Ovary (tissue), 10 donors: ENCODE measurements at places on chromosomes 12 and 14.

DNA sequence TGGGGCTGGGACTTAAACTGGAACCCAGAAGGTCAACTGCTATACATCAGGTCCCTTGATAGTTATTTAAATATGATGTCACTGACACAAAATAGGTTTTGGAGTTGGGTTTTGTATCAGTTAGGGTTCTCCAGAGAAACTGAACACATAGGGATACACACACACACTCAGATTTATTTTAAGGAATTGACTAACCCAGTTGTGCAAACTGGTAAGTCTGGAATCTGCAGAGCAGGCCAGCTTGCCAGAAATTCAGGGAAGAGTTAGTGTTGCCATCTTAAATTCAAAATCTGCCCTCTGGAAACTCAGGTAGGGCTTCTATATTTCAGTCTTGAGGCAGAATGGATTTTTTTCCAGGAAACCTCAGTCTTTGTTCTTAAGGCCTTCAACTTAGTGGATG lies 36.9 kb downstream of the MAPK1IP1L start:
- no peak overlapping the region for H3K27ac ChIP-seq
- no peak for DNase-seq
- H3K36me3 ChIP-seq, result no peaks in the 10 kb centered on the region
- H3K27me3 ChIP-seq, result no peaks in the 10 kb centered on the region

GRCh38 chr12:15603474-15604085 lies 185.6 kb downstream of the EPS8 start:
- H3K4me1 ChIP-seq, result no peaks in the 10 kb centered on the region
- no peak for DNase-seq
- no peaks in the 10 kb centered on the region for H3K36me3 ChIP-seq

DNA sequence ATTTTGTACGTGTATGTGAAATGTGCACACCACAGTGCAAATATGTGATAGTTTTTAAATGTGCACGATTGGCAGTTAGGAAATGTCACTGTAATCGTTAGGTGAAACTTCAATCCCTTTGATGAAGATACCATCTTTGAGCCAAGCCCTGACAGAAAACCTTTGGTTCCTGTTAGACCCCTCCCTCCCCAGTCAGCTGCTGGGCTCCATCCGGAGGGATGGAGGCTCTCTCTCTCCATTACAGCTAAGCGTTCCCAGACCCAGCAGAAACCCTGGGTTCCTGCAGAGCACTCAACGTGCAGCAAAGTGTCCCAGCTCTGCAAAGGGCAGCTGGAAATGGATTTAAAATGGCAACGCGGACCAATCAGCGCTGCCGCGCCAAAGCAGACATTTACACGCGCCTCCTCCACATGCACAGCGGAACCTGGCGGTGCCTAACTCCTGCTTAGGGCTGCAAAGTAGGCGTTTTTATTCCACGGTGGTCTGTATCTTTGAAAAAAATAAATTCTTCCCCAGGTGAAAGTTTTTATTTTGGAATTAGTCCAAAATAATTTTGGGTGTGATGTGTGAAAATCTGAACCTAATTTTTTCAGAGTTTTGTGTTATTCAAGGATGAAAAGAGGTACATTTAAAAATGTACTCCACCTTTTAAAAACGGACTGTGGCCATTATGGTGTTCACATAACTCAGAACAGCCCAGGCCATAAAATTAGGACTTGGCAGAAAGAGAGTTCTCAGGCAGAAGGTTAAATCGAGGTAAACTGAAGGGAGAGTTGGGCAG lies 1.4 kb upstream of the HMGA2 start:
- H3K4me1 ChIP-seq, result peaks cover 3% of the 10 kb centered on the region
- no peak overlapping the region for H3K27ac ChIP-seq

GRCh38 chr14:54424479-54424901 lies 16.7 kb downstream of the CNIH1 start:
- no peak for DNase-seq
- no peaks in the 10 kb centered on the region for H3K36me3 ChIP-seq
- no peak overlapping the region for H3K27ac ChIP-seq
- no peak overlapping the region for H3K4me3 ChIP-seq
- no peaks in the 10 kb centered on the region for H3K4me1 ChIP-seq
- H3K27me3 ChIP-seq, result no peaks in the 10 kb centered on the region

- H3K4me1 ChIP-seq, result peaks cover 1% of the 10 kb centered on the region
- no peak for DNase-seq
- H3K27ac ChIP-seq, result no peak overlapping the region
- H3K4me3 ChIP-seq, result no peak overlapping the region
- no peaks in the 10 kb centered on the region for H3K27me3 ChIP-seq
- no peaks in the 10 kb centered on the region for H3K36me3 ChIP-seq
These were observed 35.9 kb upstream of the CEP83 start for GRCh38 chr12:94495445-94496115.

- no peak overlapping the region for H3K27ac ChIP-seq
- no peak for DNase-seq
- no peaks in the 10 kb centered on the region for H3K27me3 ChIP-seq
- H3K4me3 ChIP-seq, result no peak overlapping the region
- peaks cover 1% of the 10 kb centered on the region for H3K4me1 ChIP-seq
- no peaks in the 10 kb centered on the region for H3K36me3 ChIP-seq
These were observed 26.8 kb downstream of the RGS6 start for GRCh38 chr14:71959055-71959454.

DNA sequence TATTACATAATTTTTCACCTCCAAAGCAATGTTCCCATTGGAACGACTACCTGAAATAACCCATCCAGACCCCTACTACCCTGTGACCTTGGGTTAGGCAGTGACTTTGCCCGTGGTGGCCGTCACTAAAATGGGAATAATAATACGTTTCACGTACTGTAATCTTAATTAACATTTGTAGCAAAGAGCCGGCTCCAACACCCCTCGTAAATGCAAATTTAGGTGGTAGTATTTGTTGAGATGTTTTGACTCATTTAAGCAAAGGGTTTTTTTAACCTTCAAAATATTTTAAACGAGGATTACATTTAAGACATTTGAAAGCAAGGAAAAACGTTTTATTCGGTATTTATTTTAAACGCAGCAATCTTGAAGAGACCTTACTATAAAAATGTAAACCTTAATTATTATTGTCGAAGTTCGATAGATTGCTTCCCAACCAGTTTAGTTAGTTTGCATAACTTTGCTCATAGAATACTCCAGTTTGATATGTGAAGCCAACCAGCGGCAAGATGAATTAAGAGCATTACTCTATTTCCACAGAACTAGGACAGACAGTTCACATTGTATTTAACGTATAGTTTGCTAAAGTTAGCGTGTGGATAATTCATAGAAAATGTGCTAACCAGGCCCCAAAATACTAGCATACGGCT lies 1.4 kb upstream of the ARID2 start:
- H3K27ac ChIP-seq, result peak overlapping the region; percentile 99
- H3K36me3 ChIP-seq, result no peaks in the 10 kb centered on the region
- H3K4me3 ChIP-seq, result peak overlapping the region; percentile 82
- H3K4me1 ChIP-seq, result peaks cover 2% of the 10 kb centered on the region
- no peaks in the 10 kb centered on the region for H3K27me3 ChIP-seq

DNA sequence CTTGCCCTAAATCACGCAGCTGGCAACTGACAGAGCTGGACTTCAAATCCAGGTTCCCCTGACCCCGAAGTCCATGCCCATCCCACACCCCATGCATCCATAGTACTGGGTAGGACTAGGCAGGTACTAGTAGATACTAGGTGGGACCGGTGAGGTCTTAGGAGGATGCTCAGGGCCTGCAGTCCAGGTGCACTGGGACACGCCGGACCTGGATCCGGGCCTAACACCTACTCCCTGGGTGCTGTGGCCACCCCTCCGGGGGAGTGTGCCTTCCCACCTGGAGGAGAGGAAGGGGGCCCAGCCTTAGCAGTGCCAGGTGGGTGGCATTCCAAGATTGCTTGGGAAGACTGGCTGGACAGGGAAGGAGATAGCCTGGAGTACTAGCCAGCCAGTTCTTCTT lies 64.8 kb downstream of the CACNA1C start:
- no peaks in the 10 kb centered on the region for H3K36me3 ChIP-seq
- no peak for DNase-seq
- no peak overlapping the region for H3K4me3 ChIP-seq

GRCh38 chr14:20855652-20856291 lies 35.4 kb upstream of the RNASE3 start:
- no peak overlapping the region for H3K4me3 ChIP-seq
- H3K4me1 ChIP-seq, result no peaks in the 10 kb centered on the region
- H3K27ac ChIP-seq, result no peak overlapping the region
- H3K36me3 ChIP-seq, result no peaks in the 10 kb centered on the region
- DNase-seq, result peak; percentile 21
- no peaks in the 10 kb centered on the region for H3K27me3 ChIP-seq

- DNase-seq, result no peak
- no peaks in the 10 kb centered on the region for H3K27me3 ChIP-seq
- H3K4me1 ChIP-seq, result no peaks in the 10 kb centered on the region
These were observed 149.0 kb downstream of the EFCAB11 start for GRCh38 chr14:89805501-89805900.

GRCh38 chr12:45402288-45402687 lies 186.4 kb downstream of the ANO6 start:
- peaks cover 5% of the 10 kb centered on the region for H3K4me1 ChIP-seq
- no peak for DNase-seq

DNA sequence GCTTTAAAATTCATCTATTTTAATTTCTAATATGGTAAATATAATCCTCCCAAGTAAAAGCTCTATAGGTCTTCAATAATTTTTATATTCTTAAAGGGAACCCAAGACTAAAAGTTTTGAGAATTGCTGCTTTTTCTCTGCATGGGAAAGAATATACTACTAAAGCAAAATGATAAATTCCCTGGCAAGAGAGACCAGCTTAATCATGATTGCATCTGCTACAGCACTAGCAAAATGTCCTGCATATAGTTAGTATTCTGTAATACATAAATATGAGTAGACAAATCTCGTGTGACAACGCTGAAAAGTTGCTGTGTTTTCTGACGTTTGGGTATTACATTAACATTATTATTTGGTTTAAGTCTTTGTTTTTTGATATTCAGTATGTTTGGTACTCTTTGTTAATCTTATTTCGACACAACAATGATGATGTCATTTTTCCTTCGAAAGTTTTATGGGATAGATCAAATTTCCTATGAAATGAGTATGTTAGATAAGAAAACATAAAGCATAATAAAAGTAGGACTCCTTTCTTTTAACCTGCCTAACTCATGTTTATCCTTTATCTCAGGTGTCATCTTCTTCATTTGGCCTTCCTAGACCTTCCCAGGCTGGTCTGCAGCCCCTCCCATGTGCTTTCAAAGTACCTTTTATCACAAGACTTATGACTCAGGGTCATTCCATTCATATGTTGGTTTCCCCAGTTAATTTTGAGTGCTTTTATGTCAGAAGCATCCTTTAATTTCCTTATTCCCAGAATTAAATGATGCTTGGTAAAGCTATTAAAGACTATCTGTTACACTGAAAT lies 321.9 kb downstream of the RAD51B start:
- DNase-seq, result no peak
- no peak overlapping the region for H3K4me3 ChIP-seq
- H3K36me3 ChIP-seq, result no peaks in the 10 kb centered on the region
- peaks cover 29% of the 10 kb centered on the region for H3K4me1 ChIP-seq
- H3K27me3 ChIP-seq, result no peaks in the 10 kb centered on the region

DNA sequence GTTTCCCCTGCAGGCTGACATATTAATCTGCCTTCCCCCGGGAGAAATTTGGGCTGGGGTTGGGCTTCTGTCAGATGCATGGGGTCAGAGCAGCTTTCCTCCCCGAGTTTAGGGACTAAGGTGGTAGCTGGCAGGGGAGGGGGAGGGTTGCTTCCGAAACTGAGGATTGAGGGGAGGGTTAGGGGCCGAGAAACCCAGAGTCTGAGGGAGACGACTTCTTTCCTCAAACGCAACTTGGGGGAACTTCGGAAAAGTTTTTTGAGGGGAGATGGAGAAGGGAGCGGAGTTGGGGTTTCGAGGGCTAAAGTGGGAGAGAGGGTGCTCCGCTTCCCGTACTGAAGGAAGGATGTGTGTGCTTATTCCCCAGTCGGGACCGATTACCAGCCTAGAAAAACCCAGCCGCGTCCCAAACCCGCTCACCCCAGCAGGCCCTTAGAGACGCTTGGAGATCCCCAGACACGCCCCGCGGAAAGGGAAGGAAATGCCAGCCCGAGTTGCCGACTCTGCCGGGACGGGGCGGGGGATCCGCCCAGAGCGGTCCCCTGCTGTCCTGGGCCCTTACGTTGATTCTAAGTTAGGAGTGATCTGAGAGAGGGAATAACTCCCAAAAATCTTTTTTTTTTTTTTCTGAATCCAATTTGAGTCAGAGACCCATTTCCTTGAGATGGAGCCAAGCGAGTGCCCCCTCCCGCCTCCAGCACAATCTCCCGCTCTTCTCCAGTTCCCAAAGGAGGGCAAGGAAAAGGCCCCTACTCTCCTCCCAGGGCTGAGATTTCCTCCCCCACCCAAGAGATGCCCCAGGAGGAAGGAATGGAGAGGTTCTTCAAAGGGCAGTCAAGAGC lies 61.9 kb downstream of the SMUG1 start:
- H3K4me3 ChIP-seq, result peak overlapping the region; percentile 87
- DNase-seq, result peak; percentile 87
- H3K4me1 ChIP-seq, result peaks cover 4% of the 10 kb centered on the region
- H3K27me3 ChIP-seq, result no peaks in the 10 kb centered on the region

DNA sequence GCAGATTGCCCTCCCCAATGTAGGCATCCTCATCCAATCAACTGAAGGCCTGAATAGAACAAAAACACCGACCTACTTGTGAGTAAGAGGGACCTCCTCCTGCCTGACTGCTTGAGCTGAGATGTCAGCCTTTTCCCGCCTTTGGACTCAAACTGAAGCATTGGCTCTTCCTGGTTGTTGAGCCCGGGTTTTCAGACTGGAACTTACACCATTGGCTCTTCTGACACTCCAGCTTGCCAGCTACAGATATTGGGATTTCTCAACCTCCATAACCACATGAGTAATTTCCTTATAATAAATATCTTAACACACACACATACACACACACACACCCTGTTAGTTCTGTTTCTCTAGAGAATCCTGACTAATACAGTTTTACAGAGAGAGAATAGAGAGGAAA lies 173.4 kb upstream of the NTF3 start:
- no peaks in the 10 kb centered on the region for H3K27me3 ChIP-seq
- H3K4me1 ChIP-seq, result no peaks in the 10 kb centered on the region
- H3K27ac ChIP-seq, result no peak overlapping the region
- no peak overlapping the region for H3K4me3 ChIP-seq

DNA sequence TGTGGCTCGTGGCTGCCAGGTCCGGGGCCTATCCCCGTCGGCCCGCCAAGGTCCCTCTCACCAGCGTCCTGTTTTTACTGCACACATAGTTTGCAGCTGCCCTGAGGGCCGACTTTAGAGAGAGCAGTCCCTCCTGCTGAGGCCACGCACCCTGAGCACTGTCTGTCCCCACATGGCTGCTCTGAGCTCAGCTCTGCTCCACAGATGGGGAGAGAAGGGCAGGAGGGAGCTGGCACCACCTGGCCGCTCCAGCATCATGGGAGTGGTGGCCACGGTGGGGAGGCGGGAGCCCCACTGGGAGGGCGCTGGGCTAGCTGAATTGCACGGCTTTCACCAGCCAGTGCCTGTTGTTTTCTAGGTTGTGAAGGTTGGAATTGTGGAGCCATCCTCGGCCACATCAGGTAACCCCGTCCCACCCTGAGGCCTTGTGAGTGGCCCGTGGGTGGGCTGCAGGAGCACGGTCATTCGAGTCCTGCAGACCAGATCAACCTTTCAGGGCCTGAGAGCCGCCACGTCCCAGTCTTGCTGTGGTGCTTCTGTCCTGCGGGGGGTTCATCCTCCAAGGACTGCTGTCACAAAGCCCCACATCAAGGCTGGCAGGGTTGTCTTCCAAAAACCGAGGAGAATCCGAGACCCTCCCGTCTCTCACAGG lies 7.4 kb upstream of the TEX22 start:
- no peaks in the 10 kb centered on the region for H3K36me3 ChIP-seq
- peak; percentile 13 for DNase-seq
- H3K27ac ChIP-seq, result no peak overlapping the region
- no peaks in the 10 kb centered on the region for H3K4me1 ChIP-seq
